NCI-H82 (cell line): ENCODE measurements at places on chromosomes 5 and 9.
A peak's percentile ranks its signal among the peaks of the same experiment; 100 is the strongest.

GRCh38 chr5:57171816-57172465 is 1.9 kb upstream of the GPBP1 start:
- peak; percentile 22 for DNase-seq

GRCh38 chr9:95620314-95620713 is 103.5 kb upstream of the PTCH1 start:
- DNase-seq = peak; percentile 3

DNA sequence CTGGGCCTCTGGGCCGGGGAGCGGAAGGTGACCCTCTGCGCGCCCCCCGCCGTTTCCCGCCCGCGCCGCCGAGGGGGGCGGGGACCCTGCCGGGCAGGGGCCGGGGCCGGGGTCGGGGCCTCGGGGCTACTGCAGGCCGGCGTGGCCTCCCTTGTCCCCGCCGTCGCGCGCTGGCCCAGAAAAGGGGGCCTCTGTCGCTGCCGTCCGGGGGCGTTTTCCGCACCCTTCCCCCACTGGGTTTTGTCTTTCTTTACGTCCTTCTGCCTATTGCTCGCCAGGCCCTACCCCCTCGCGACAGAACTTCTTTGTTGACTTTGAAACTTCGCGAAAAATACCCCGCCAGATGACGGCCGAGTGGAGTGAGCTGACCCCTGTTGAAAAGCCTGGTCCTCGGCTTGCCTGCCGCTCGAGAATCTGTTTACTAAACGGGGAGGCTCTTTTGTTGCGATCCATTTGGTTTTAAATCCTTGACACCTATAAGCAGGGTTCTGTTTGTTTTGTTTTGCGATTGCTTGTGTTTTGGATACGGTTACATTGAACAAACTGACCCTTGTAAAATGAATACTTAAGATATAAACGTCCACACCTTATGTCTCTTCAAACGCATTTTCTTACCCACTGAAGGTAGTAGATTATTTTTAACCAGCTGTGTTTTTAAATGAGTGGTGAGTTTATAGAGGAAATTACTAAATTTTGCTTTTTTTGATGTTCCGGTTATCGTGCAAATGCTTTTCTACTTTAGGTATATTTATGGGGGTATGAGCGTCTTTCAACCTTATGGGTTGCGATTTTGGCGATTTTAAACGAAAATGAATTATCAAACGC is 765 bp downstream of the MARCHF6 start:
- peak; percentile 54 for DNase-seq

- DNase-seq = no peak
Observed at GRCh38 chr9:38278457-38278856, 114.0 kb upstream of the ALDH1B1 start.

- no peak for DNase-seq
Observed at GRCh38 chr5:93300945-93301344, 280.1 kb downstream of the NR2F1-AS1 start.

DNA sequence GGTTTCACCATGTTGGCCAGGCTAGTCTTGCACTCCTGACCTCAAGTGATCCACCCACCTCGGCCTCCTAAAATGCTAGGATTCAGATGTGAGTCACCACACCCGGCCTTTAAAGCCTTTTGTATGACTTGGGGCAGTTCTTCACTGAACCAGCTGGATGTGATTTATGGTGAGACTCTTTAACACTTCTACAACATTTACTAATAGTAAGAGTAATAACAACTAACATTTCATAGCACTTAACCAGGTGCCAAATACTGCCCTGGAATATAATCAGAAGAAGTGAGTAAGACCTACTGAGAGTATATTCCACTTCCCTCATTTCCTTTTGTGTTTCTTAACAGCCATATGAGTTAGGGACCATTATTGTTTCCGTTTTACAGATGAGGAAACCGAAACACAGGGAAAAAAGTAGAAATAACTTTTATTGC is 10.0 kb downstream of the ZSWIM6 start:
- no peak for DNase-seq

DNA sequence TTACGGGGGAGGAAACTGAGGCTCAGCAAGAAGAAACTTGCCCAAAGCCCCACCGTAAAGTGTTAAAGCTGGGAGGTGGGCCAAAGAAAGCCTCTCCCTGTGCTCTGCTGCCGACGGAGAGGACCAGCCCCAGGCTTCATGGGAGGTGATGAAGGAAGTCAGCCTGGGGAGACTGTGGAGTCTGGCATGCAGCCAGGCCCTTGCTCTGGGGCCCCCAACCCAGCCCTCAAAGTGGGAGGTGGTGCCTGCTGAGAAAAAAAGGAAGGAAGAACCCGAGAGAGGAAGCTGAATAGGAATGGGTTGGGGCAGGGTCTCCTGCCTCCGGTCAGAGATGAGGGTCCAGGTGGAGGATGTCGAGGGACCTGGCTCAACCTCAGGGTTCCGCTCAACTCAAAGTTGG is 3.8 kb downstream of the RNF44 start:
- DNase-seq = no peak

DNA sequence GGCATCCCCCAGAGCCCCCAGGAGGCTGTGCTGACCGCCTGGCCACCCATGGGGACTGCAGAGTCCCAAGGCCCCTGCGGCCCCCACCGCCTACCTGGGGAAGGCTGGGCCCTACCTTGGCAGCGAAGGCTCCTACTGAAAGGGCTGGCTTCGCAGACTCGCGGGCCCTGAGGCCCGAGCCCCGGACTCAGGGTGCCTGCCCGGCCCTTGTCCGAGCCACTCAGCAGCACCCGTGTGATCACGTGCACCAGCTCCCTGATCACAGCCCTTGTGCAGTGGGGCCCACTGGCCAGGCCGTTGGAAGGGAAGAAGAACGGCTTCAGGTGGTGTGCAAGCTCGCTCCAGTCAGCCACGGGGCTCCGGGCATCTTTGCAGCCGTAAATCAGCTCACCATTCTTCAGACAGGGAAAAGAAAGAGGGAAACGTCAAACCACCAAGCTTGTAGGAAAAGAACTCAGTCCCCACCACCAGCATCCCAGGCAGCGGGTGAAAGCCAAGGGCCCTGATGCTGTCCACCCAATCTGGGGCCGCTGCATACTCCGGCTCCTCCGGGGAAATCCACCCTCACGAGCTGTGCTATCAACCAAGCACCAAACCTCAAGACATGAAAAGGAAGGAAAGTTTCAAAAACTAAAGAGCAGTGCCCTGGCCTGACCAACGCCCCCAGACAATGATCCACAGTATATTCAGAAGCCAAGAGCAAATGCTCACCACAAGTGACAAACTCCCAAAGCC is 31.9 kb downstream of the IPPK start:
- DNase-seq = no peak

DNA sequence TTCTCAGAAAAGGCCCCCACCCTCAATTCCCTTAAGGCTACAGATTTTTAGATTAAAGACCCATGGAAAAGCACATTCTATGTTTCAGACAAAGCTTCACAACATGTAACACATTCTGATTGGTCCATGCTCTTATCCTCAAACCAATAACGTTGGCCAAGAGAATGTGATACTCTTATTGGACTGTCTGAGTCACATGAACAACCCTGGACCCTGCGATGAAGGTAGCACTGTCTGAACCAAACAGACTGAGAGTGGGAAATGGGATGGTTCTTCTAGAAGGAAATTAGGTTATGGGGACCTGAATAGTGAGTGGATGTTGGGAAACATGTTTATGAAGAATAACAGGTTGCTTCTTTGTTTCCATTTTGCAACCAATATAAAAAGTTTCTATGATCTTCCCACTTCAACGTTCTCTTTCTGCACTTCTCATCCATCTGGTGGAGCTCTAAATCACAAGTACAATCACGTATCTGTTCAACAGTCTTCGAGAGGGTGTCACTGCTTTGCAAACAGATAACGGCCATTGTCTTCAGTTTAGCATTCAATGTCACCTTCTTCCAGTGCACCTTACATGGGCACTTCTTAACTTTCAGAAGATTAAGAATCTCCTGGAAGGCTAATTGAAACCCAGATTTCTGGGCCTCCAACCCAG is 81.6 kb downstream of the PTCH1 start:
- DNase-seq = no peak

DNA sequence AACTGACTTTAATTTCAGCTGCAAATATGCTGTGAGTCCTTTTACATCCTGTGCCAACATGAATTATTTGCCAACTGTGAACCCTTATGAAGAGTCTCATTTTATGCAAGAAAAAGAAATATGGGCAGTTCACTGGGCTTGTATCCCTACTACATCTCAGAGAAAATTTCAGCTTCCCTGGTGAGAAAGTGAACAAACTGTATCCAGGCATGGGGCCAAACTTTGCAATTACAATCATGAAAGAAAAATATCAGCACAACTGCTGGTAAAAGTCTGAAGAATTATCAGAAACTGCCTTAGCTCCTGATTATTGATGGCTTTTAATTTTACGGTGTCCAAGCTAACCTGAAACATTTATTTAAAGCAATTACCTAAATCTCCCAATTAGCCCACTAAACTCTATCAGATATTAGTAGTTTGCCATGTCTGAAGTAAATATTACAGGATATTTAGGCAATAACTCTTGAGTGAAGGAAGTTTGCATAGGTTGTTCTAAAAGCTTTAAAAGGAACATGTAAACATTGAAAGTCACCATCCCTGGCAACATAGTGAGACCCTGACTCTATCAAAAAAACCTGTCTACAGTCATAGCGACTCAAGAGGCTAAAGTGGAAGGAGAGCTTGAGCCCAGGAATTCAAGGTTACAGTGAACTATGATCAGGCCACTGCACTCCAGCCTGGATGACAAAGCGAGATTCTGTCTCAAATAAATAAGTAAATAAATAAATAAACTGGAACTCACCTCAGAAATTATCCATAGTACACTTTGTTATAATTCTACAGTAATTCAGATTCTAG is 83.9 kb upstream of the HCN1 start:
- no peak for DNase-seq
